ENCODE measurements at places on chromosomes 1 and 21. TPM values are rescaled to one million over a fixed set of nuclear protein-coding genes. Genes with fewer than 3 reads are reported as not detected.

The CFHR1 gene
- not detected for total RNA-seq

- no peak for DNase-seq
- no peaks in the 10 kb centered on the region for H3K27me3 ChIP-seq
- no peaks in the 10 kb centered on the region for H3K4me1 ChIP-seq
Observed at GRCh38 chr1:231799363-231799986, 172.9 kb downstream of the DISC1 start.

- no peak overlapping the region for H3K27ac ChIP-seq
- no peaks in the 10 kb centered on the region for H3K27me3 ChIP-seq
- H3K4me1 ChIP-seq: no peaks in the 10 kb centered on the region
- H3K4me3 ChIP-seq: no peak overlapping the region
- peaks cover 2% of the 10 kb centered on the region for H3K36me3 ChIP-seq
Observed at GRCh38 chr21:40531431-40532110, 315.4 kb downstream of the DSCAM start.

DNA sequence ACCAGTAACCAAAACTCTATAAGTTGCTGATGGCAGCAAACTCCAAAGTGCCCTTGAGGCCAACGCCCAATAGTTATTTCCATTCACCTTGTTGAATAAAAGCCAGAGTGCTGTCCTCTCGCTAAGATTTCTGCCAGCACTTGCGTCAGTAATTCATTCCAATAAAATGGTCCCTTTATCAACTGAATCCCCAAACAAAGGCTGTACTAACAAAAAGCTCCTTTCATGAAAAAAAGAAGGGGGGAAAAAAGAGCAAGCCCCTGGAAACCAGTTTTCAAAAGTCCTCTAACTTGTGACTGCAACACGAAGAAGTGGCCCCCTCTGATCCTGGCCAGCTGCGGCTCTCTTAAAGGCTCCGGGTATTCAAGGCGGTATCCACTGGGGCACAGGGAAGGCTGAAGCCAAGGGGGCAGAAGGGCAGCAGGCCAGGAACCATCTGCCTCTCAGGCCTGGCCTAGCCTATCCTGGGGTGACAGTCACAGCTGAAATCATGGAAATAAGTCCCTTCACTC is 55.8 kb upstream of the ZNF326 start:
- DNase-seq: no peak
- no peak overlapping the region for H3K4me3 ChIP-seq
- no peaks in the 10 kb centered on the region for H3K36me3 ChIP-seq
- H3K27ac ChIP-seq: no peak overlapping the region
- no peaks in the 10 kb centered on the region for H3K4me1 ChIP-seq

- peaks cover 14% of the 10 kb centered on the region for H3K27me3 ChIP-seq
- peaks cover 17% of the 10 kb centered on the region for H3K4me1 ChIP-seq
- no peaks in the 10 kb centered on the region for H3K36me3 ChIP-seq
- no peak for DNase-seq
Observed at GRCh38 chr1:39819091-39819812, 30.6 kb upstream of the BMP8B start.

The VCAM1 gene
- 0.41 TPM for total RNA-seq

The RGS4 gene
- not detected for total RNA-seq
